Activated CD4-positive, alpha-beta memory T cell treated with anti-CD3 and anti-CD28 coated beads for 36 hours (primary cell): ENCODE measurements at places on chromosomes 1 and 21. TPM values are rescaled to one million over a fixed set of nuclear protein-coding genes. Genes with fewer than 3 reads are reported as not detected.

The PADI1 gene
- not detected for total RNA-seq

The GREM2 gene
- total RNA-seq = 0.46 TPM

The AMY2A gene
- not detected for total RNA-seq

The CD164L2 gene
- not detected for total RNA-seq

DNA sequence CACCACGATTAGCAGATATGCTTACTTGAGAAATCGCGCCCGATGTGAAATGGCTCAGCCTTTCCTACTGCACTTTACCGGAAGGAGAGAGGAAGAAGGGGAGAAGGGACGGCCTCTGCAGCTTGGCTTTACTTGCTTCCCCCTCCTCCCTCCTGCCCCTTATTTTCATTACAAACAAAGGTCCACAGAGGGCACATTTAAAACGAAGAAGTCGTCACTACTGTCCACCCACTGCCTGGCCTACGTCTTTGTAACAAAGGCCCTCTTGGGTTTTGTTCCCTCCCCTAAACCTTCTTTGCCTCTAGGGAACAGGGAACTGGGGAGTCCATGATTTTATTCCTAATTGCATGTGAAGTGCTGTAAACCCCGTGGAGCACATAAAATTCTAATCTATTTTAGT, 308.5 kb downstream of the LMX1A start:
- no peak for DNase-seq

- no peak for DNase-seq
These were observed 86.2 kb downstream of the ATG4C start for GRCh38 chr1:62870148-62870547.

- no peak for DNase-seq
These were observed 10.1 kb upstream of the ACTRT2 start for GRCh38 chr1:3011127-3011526.
